IPS-NIHi11 (cell line): ENCODE measurements at places on chromosomes 16 and 17.

DNA sequence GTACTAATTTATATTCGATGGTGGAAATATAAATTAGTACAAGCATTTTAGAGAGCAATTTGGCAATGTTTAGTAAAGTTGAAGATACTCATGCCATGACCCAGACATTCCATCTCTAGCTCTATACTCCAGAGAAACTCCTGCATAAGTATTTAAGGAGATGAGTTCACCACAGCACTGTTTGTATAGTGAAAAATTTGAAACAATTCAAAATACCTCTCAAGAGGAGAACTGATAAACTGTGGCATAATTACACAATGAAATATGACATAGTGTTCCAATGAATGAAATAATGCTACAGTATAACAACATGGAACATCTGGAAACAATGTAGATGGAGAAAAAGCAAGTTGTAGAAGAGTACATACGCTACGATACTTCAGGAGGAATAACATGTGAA is 48.6 kb upstream of the IRX3 start:
- no peak for DNase-seq

GRCh38 chr16:50528820-50529219 is 19.4 kb upstream of the NKD1 start:
- no peak for DNase-seq

DNA sequence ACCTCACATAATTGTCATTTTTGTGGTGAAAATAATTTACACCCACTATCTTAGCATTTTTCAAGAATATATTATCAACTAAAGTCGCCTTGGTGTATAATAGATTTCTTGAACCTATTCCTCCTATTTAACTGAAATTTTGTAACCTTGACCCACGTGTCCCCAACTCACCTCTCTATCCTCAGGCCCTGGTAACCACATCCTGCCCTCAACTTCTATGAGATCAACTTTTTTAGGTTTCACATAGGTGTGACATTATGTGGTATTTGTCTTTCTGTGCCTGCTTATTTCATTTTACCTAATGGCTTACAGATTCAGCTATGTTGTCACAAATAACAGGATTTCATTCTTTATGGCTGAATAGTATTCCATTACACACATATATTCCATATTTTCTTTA is 73.0 kb upstream of the CNTNAP4 start:
- DNase-seq, result no peak

GRCh38 chr17:82269882-82270500 is 3.5 kb downstream of the CSNK1D start:
- no peak for DNase-seq

DNA sequence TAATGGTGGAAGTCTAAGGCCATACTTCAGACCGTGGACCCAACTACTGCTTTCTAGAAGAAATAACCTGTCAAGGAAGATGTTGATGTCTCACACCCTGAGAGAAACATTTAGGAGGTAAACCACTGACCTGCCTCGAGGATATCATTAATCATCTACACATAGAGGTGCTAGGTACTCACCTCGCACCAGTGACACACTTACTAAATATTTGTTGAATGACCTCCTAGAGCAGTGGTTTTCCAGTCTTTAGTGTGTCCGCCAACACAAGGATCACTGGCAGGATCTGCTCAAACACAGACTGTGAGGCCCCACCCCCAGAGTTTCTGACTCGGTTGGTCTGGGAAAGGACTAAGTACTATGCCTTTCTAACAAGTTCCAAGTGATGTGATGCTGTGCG is 197.4 kb upstream of the CACNG5 start:
- no peak for DNase-seq

- DNase-seq, result no peak
These were observed 3.9 kb downstream of the STAT5B start for GRCh38 chr17:42272162-42272907.

DNA sequence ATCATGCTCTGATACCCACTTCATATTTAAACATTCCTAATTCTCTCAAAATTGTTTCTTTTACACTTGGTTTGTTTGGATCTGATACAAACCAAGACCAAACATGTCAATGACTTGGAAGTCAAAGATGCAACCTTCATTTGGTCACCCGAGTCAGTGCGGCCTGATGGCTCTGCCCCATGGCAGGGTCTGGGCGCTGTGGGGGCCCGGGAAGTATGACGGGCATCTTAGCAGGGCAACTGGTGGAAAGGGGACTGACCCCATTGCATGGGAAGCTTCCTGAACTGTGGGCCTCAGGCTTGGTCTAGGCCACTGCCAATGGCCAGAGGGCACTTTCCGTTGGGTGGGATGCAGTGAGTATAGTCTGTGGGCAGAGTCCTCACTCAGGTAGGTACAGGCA is 178.0 kb downstream of the KATNIP start:
- no peak for DNase-seq

- no peak for DNase-seq
These were observed 263.0 kb downstream of the FTO start for GRCh38 chr16:53966821-53967571.

DNA sequence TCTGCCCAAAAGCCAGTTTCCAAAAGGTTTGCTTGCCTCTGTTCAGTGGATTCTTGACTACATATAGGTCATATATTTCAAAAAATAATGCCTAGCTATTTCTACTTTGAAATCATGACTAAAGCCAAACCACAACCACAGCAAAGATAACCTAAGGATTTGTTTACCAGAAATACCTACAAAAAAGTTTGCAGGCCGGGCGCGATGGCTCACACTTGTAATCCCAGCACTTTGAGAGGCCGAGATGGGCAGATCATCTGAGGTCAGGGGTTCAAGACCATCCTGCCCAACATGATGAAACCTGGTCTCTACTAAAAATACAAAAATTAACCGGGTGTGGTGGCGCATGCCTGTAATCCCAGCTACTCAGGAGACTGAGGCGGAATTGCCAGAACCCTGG is 15.2 kb downstream of the CARHSP1 start:
- DNase-seq, result no peak

- no peak for DNase-seq
These were observed 1.4 kb downstream of the FKBP10 start for GRCh38 chr17:41814195-41814594.

GRCh38 chr17:40817103-40817682 is 5.2 kb downstream of the KRT10 start:
- DNase-seq, result no peak

- DNase-seq, result peak; percentile 82
These were observed at the start of gene FMNL1 for GRCh38 chr17:45221081-45222013. FMNL1 (plus strand) TSS chr17:45221885; CDS start chr17:45222125, 240 bp downstream.

- DNase-seq, result no peak
These were observed 7.4 kb downstream of the CAPN15 start for GRCh38 chr16:534856-535445.

- DNase-seq, result peak; percentile 82
These were observed 84.9 kb upstream of the CBX4 start for GRCh38 chr17:79923974-79924638.

DNA sequence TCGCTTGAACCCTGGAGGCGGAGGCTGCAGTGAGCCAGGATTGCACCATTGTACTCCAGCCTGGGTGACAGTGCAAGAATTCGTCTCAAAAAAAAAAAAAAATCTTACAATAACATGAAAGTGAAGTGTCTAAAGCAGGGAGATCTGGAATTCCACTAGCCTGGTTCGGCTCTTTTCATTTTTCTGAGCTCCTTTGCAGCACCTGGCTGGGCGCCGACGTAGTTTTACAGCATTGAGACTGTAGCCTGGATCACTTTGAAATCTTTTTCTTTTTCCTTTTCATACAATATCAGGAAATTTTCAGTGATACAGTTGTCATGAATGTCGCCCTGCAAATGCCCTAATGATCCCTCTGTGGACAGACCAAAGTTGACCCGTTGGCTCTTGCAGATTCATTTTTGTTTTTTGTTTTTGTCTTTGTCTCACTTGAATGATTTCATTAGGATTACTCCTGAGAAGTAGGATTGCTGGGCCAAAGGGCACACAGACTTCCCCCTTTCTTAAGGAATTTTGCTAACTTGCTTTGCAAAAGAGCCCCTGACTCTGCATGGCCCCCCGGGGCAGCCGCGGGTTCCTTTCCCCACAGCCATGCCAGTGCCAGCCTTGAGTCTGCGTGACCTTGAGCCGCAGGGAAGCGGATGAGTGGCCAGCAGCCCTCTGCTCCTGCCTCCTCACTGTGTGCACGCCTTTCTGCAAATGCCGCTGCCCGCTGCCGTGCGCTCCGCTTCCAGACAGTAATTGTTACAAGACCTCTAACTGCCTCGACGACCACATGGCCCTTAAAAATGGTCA is 28.0 kb downstream of the CRISPLD2 start:
- peak; percentile 49 for DNase-seq

GRCh38 chr16:49483251-49483650 is 109.6 kb downstream of the C16orf78 start:
- DNase-seq, result no peak

- no peak for DNase-seq
These were observed 56.8 kb upstream of the ZNF423 start for GRCh38 chr16:49912721-49913120.

- peak; percentile 39 for DNase-seq
These were observed 27.7 kb downstream of the USP7 start for GRCh38 chr16:8935989-8936388.

- DNase-seq, result peak; percentile 17
These were observed 32.9 kb downstream of the CPSF4L start for GRCh38 chr17:73228748-73229236.

- no peak for DNase-seq
These were observed 154.3 kb upstream of the SALL1 start for GRCh38 chr16:51305337-51305736.

GRCh38 chr16:75317532-75317931 is 66.1 kb upstream of the BCAR1 start:
- no peak for DNase-seq

DNA sequence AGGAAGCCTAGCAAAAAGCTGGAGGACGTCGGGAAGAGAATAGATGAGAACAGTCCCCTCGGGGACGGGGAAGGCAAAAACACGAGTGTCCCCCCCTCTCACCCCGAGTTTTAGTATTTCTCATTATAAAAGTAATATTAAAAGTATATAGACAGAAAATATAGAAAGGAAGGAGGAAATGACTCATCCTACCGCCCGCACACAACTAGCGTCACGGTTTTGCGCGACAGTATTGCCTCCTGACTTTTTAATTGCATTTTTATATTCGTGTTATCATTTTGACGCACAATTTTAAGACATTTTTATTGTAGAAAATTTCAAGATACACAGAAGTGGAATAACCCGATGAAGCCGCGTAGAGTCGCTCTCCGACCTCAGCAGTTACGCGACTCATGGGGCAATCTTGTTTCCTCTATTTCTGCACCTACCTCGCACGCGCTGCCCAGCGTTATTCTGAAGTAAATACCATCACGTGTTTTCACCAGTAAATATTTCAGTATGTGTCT is 652 bp upstream of the SLC25A19 start:
- DNase-seq, result no peak

DNA sequence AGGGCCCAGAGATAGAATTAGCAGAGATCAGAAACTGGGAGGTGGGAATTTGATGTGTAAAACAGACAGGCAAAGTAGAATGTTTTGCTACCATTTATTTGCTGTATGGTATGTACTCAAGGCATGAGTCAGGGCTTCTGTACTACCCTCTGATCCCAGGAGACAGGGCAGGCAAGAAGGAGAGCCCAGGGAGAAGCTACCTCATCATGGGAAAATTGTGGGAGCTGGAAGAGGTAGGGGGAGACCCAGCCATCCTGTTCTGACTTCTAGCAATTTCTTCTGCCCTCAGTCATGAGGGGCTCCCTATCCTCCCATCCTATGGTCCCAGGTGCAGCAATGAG is 1.7 kb upstream of the PIGS start:
- DNase-seq, result no peak

DNA sequence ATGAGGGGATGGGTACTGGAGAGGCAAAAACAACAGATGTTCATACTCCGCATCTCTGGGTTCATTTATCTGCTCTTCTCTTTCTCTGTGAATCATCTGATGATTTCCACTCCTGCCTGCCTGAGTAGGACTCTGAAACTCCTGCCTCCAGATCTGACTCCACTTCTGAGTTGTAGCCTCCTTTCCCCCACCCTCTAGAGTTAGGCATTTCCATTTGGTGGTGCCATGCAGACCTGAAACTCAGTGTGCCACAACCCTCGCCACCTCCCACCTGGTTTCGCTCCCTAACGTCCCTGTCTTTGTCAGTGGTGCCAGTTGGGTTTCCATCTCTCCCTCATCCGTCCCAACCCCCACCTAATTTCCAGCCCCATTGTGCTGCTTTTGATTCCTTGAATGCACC is 126.2 kb downstream of the PRKCB start:
- no peak for DNase-seq

DNA sequence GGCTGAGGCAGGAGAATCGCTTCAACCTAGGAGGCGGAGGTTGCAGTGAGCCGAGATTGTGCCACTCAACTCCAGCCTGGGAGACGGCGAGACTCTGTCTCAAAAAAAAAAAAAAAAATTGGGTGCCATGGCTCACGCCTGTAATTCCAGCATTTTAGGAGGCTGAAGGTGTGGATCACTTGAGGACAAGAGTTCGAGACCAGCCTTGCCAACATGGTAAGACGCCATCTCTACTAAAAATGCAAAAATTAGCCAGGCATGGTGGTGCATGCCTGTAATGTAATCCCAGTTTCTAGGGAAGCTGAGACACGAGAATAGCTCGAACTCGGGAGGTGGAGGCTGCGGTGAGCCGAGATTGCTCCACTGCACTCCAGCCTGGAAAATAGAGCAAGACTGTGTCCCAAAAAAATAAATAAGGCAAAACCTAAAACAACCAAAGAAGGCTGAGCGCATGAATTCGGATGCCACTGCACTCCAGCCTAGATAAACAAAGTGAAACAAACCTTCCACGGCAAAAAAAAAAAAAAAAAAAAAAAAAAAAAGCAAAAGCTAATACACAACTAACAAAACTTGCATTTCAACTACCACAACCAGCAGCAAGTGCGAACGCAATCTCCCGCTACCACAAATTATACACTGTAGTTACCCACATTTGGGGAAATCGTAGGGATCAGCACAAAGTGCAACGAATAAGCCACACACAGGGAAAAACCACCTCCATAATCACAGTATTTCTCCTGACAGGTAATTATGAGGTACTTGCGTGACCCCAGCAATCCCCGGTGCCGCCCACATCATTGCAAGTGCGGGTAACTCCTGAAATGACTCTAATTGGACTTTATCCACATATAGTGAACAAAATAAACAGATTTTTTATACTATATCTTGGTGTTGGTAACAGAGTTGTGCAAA is 25.6 kb downstream of the TEX14 start:
- DNase-seq, result no peak

DNA sequence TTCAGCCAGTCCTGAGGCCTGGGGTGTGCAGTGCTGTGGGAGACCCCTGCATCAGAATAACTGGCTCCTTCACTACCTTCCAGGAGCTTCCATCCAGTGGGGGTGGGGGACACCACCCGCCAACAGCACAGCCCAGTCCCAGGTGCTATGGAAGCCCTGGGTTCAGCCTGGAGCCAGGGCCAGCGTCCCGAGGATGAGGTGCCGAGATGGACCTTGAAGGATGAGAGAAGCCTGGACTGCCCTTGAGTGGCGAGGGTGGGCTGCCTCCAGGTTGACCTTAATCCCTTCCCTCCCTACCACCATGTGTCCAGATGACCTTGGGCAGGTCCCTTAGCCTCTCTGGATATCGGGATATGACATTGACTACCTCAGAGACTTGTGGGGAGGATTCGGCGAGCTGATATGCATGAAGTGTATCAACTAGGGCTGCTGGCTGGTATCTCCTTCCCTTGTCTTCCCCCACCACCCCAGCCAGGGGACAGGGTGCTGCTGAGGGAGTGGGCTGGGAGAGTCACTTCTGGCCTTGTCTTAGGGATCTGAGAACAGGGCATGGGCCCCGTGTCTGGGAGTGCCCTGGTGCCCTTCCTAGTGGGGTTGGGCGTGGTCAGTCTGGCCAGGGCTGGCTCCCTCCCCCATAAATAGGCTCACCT is 14.2 kb upstream of the LASP1NB start:
- no peak for DNase-seq
